ENCODE measurements at places on chromosomes 1 and 21.

- H3K36me3 ChIP-seq = no peaks in the 10 kb centered on the region
- H3K27me3 ChIP-seq = no peaks in the 10 kb centered on the region
- no peak for DNase-seq
- no peaks in the 10 kb centered on the region for H3K4me1 ChIP-seq
- H3K4me3 ChIP-seq = no peak overlapping the region
Observed at GRCh38 chr1:66286307-66286706, 247.6 kb upstream of the SGIP1 start.

DNA sequence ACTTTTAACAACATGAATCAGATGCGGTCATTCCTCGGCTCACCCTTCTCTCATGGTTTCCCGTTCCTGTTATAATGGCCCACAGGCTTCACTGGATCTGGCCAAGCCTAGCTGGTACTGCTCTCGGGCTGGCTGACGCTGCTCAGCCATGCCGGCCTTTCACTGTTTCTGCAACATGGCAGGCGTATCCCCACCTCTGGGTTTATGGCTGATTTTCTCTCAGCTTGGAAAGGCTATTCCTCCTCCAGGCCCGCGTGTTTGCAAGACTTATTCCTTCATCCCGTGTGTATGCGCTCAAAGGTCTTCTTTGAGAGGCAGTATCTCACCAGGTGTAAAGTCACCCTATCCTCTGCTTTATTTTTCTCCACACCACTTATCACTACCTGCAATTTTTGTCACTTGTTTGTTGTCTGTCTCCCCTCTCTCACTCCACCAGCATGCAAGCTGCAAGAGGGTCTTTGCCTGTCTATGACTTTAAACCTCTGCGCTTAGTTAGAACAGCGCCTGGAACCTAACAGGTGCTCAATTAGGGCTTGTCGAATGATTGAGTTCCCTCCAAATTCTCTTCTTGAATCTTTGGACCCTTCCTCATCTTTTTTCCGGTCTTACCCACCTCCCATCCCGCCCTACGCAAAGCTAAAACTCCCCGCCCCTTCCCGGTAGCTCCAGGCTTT is 491 bp upstream of the RAP1A start:
- DNase-seq = no peak
- peak overlapping the region; percentile 97 for H3K4me3 ChIP-seq
- H3K27me3 ChIP-seq = no peaks in the 10 kb centered on the region
- no peaks in the 10 kb centered on the region for H3K36me3 ChIP-seq

DNA sequence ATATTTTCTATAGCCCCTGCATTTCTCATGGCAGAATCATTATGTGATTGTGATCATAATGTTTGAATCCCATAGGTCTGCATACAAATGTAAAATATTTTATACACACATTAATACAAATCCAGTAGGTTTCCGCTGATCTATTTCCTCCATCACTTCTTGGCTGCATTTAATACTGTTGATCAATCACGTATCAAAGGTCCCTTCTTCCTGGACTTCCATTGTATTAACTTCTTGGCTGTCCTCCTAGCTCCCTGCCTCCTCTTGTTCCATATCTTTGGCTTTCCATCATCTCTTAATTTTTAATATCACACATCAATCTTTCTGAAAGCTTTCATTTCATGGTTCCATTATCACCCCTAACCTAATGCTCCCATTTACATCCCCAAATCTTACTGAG is 97.6 kb downstream of the PROX1 start:
- DNase-seq = no peak
- H3K27me3 ChIP-seq = no peaks in the 10 kb centered on the region
- H3K4me3 ChIP-seq = no peak overlapping the region
- 0 out of 2 replicates have a peak, but pooled peaks cover 2% of the 10 kb centered on the region for H3K4me1 ChIP-seq
- H3K27ac ChIP-seq = no peak overlapping the region

- H3K4me1 ChIP-seq = no peaks in the 10 kb centered on the region
- DNase-seq = no peak
- no peaks in the 10 kb centered on the region for H3K27me3 ChIP-seq
- no peak overlapping the region for H3K4me3 ChIP-seq
- no peaks in the 10 kb centered on the region for H3K36me3 ChIP-seq
Observed at GRCh38 chr1:33993301-33993700, 129.4 kb downstream of the HMGB4 start.

GRCh38 chr1:30727824-30728223 is 4.4 kb upstream of the MATN1 start:
- no peak overlapping the region for H3K4me3 ChIP-seq
- no peaks in the 10 kb centered on the region for H3K4me1 ChIP-seq
- no peak for DNase-seq
- no peaks in the 10 kb centered on the region for H3K27me3 ChIP-seq
- no peaks in the 10 kb centered on the region for H3K36me3 ChIP-seq

DNA sequence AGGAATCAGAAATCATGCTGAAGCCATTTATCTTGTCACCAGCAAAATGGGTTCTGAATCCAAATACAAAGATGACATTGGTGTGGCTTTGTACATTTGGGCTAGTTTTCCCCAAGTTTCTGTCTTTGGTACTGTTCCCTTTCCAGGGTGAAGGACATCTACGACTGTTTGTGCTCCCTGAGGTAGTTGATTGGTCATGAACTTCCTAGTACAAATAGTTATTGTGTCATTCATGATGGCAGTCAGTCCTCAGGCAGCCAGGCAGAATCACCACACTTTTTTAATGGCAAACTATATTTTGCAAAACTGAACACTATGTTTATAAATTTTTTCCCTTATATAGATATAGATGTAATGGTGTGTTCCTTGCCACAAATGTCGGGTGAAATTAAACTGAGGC is 46.0 kb downstream of the CEP350 start:
- no peak overlapping the region for H3K27ac ChIP-seq
- no peak overlapping the region for H3K4me3 ChIP-seq
- no peak for DNase-seq
- H3K4me1 ChIP-seq = no peaks in the 10 kb centered on the region

DNA sequence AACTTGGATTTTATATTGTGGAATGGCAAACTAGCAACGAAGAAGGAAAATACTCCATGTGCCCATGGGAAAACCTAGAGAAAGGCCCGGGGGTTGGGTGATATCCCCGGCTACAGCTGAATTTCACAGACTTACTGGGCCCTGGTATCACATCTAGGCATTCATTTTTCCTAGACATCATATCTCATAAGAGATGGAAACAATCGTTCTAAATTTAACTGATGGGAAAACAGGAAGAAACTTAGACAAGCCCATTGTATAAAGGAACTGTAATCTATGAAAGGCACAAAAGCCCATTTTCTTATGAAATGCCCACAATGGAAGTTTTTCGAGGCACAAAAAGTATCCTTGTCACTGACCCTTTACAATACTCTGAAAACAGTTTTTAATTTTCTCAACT is 407.9 kb upstream of the LYPLAL1 start:
- no peaks in the 10 kb centered on the region for H3K27me3 ChIP-seq
- H3K36me3 ChIP-seq = no peaks in the 10 kb centered on the region
- no peak for DNase-seq
- no peak overlapping the region for H3K4me3 ChIP-seq

- H3K27ac ChIP-seq = no peak overlapping the region
- H3K4me1 ChIP-seq = peaks cover 3% of the 10 kb centered on the region
- H3K4me3 ChIP-seq = no peak overlapping the region
- no peaks in the 10 kb centered on the region for H3K27me3 ChIP-seq
- no peaks in the 10 kb centered on the region for H3K36me3 ChIP-seq
Observed at GRCh38 chr1:193545171-193545570, 358.8 kb upstream of the B3GALT2 start.

DNA sequence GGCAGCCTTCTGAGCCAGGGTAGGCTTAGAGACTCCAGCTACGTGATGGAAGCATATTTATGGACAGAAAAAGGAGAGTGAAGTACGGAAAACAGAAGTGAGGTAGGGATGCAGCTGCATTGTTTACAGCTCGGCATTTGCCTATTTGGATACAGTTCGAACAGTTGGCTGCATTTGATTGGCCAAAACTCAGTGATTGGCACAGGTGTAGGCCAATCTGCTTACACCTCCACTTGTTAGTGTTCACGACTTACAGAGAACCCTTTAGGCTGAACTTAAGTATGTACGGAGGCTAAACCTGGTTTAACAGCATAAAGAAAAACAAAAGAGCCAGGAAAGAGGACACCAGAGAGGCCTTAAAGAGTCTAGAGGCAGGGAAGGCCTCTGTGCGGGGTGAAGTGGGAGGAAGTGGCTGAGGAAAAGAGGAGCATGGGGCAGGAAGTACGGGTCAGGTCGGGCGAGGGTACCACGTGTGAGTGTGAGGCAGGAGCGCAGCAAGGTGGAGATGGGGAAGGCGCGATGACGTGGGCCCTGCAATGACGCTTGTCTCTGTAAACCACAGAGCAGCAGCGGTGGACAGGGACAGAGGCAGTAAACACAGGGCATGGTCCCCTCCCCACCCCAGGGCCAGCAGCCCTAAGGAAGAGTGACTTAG is 32.0 kb downstream of the RSPH1 start:
- no peaks in the 10 kb centered on the region for H3K36me3 ChIP-seq
- no peak overlapping the region for H3K27ac ChIP-seq
- no peak for DNase-seq
- H3K27me3 ChIP-seq = no peaks in the 10 kb centered on the region

GRCh38 chr1:204564835-204565234 is 48.6 kb downstream of the MDM4 start:
- no peak overlapping the region for H3K4me3 ChIP-seq
- H3K27ac ChIP-seq = no peak overlapping the region
- no peak for DNase-seq
- H3K27me3 ChIP-seq = no peaks in the 10 kb centered on the region
- H3K4me1 ChIP-seq = peaks cover 26% of the 10 kb centered on the region
- H3K36me3 ChIP-seq = no peaks in the 10 kb centered on the region

- H3K4me1 ChIP-seq = peaks cover 11% of the 10 kb centered on the region
- peaks cover 66% of the 10 kb centered on the region for H3K36me3 ChIP-seq
Observed at GRCh38 chr1:155962599-155963211, 15.6 kb downstream of the ARHGEF2 start.

GRCh38 chr1:35885961-35886558 is 3.1 kb downstream of the AGO1 start:
- peak; percentile 94 for DNase-seq
- peak overlapping the region; percentile 35 for H3K4me3 ChIP-seq
- peaks cover 31% of the 10 kb centered on the region for H3K4me1 ChIP-seq
- peaks cover 3% of the 10 kb centered on the region for H3K36me3 ChIP-seq
- no peaks in the 10 kb centered on the region for H3K27me3 ChIP-seq
- H3K27ac ChIP-seq = no peak overlapping the region

DNA sequence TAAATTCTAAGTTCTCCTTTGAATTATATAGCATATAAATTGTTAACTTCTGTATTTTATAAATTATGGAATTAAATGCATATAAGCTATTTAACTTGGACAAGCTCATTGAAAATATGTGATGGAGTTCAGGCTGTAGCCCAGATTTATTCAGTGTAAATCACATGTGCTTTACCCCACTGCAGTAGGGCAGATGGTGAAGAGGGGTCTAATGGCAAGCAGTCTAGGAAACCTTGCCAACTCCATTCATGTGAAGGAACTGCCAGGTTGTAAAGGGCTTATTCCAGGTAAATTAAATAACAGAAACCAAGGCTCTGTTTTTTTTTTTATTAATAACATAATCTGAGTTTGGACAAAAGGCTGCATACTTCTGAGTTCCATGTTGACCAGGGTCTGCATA is 243.2 kb downstream of the NCAM2 start:
- H3K27me3 ChIP-seq = no peaks in the 10 kb centered on the region
- H3K36me3 ChIP-seq = no peaks in the 10 kb centered on the region
- H3K4me1 ChIP-seq = no peaks in the 10 kb centered on the region
- no peak overlapping the region for H3K27ac ChIP-seq
- no peak for DNase-seq

GRCh38 chr1:152109231-152109997 is 5.8 kb downstream of the TCHH start:
- DNase-seq = no peak
- no peaks in the 10 kb centered on the region for H3K36me3 ChIP-seq
- H3K4me1 ChIP-seq = peaks cover 11% of the 10 kb centered on the region
- no peak overlapping the region for H3K4me3 ChIP-seq

- H3K27me3 ChIP-seq = no peaks in the 10 kb centered on the region
- no peak for DNase-seq
- no peak overlapping the region for H3K27ac ChIP-seq
- no peaks in the 10 kb centered on the region for H3K4me1 ChIP-seq
Observed at GRCh38 chr21:40555021-40555528, 291.9 kb downstream of the DSCAM start.

All from H1 (cell line).